Transverse colon (tissue), 4 donors: ENCODE measurements at places on chromosomes 3 and 15.

DNA sequence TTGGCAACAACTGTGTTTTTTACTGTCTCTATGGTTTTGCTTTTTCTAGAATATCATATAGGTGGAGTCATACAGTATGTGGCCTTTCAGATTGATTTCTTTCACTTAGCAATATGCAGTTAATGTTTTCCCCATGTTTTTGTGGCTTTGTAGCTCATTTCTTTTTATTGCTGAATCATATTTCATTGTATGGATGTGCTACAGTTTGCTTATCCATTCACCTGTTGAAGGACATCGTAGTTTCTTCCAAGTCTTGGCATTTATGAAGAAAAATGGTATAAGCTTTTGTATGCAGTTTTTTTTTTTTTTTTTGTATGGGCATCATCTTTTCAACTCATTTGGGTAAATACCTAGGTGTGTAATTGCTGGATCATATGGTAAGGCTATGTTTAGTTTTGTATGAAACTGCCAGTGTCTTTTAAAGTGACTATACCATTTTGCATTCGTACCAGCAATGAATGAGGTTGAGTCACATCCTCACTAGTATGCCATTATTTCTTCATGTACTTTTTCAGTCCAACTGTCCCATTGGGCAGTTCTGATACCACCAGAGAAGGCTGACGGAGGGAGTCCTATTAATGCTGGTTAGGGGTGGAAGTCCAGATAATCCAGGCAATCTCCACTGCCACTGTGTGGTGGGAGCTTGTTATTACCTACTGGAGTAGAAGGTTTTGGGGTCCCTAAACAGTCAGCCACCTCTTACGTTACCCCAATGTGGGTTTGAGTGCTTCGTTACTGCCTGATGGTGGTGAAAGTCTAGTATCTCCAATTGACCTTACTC is 210.5 kb downstream of the DOCK3 start:
- no peak for DNase-seq

GRCh38 chr3:29026286-29026685 is 254.6 kb upstream of the RBMS3 start:
- no peak for DNase-seq

GRCh38 chr3:139630542-139630941 is 47.2 kb downstream of the NMNAT3 start:
- DNase-seq = no peak

DNA sequence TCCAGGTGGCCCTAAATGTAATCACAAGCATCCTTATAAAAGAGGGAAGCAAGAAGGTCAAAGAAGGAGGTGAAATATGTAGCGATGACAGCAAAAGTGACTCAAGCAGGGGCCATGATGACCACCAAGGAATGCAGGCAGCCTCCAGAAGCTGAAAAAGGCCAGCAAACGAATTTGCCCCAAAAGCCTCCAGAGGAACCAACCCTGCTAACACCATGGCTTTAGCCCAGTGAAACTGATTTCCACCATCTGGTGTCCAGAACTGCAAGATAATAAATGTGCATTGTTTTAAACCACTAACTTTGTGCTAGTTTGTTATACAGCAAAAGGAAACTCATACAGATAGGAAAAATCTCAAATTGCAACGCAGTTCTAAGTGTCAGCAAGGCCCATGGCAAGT is 23.0 kb upstream of the RBSN start:
- no peak for DNase-seq

- no peak for DNase-seq
Measured at GRCh38 chr3:66469220-66469640, 31.6 kb downstream of the LRIG1 start.

- DNase-seq = no peak
Measured at GRCh38 chr3:112133626-112134334, 732 bp upstream of the GCSAM start.

DNA sequence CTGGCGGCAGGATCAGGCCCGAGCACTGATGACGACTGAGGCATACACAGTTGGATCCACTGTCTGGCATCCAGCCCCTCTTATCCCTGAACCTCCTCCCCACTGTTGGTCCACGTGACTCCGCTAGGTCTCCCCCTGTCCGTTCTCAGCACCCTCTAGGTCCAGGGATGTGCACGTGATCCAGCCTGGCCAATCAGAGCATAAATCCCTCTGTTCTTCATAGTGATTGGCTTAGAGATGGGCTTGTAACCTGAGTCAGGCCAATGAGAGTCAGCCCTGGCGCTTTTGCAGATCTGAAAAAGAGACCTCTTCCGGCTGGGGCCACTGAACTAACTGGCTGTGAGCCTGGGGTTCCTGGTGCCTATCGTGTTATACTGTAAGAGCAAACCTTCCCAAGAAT is 20.5 kb upstream of the IQSEC1 start:
- no peak for DNase-seq

DNA sequence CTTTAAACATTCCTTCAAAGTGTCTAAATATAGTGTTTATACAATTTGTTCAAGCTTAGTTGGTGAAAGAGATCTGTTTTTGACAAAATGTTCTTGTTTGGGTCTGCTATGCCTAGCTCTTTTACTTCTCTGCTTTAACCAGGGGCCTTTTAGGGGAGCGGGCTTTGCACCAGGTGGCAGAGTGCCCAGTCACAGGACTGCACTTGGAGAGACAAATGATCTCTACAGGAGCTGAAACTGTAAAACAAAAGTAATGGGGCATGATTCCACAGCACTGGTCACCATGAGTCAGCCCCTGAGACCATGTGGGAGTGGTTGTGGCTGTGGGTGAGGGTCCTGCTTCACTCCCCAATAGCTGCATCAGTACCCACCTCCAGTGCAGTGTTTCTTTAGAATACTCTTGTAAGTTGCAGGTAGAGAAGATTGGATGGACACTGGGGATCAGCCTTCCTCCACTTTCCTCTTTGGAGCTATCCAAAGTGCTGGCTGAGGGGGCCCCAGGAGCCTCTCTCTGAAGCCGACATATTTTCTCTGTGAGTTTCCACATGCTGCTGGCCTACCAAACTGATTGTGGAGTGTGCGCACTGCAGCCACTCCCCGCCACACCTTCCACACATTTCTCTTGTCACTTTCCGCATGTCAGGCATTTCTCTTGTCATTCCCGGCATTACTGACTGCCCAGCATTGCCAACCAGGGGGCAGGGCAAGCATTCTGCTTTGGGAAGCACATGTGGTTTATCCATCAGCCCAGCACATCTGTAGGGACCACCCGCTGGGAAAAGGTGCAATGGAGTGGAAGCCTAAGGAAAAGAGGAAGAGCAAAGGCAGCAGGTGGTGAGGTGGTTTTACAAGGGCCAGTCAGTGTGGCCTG is 110.0 kb downstream of the EPHB1 start:
- no peak for DNase-seq
